ENCODE measurements at places on chromosomes 1 and 21.

GRCh38 chr1:217895841-217896240 lies 264.7 kb downstream of the SPATA17 start:
- no peak for DNase-seq

DNA sequence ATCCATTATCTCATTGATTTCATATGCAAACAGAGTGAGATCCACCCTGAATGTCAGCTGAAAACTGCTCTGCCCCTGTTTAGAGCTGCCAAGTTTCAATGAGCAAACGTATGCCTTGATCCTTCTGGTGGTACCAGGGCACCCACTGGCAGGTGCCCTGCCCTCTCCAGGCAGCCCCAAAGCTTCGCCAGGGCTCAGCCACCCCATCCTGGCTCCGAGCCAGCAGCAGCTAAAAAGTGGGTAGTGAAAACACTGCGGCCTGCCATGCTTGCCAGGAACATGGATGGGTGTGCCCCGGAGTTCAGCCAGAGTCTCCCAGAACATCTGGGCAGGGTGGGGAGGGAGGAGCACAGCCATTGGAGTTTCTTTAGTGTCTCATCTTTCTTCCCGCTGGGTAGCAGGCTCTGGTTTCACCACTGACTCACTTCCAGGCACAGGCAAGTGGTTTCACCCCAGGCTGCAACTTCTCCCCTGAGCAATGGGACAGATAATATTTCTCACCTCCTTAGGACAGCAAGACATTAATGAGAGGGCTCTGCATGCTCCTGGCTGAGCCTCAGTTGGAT lies 8.1 kb upstream of the LMX1A start:
- no peak for DNase-seq

GRCh38 chr1:230285351-230285750 lies 140.8 kb downstream of the PGBD5 start:
- DNase-seq: no peak

- no peak for DNase-seq
These were observed 25.3 kb downstream of the ZMYND12 start for GRCh38 chr1:42430286-42431135.

GRCh38 chr1:110209715-110210603 lies at the start of gene KCNC4:
TSS of gene KCNC4 (plus strand) at chr1:110210314. CDS start at chr1:110211500, 1,186 bp downstream.
- DNase-seq: peak; percentile 70

GRCh38 chr1:230591678-230592077 lies 50.6 kb upstream of the COG2 start:
- no peak for DNase-seq

GRCh38 chr1:26038477-26038876 lies 7.4 kb downstream of the SLC30A2 start:
- DNase-seq: no peak

DNA sequence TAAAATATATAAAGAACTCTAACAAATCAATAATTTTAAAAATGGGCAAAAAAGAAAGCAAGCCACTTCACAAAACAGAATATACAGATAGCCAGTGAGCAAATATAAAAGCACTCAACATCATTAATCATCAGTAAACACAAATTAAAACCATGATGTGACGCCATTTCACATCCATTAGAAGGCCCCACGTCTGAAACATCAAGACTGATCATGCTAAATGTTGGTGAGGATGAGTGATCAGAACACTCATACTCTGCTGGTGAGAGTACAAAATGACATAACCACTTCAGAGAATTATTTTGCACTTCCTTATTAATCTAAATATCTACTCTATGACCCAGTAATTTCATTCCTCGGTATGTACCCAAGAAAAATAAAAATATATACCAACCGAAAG lies 512.2 kb upstream of the NR5A2 start:
- no peak for DNase-seq

GRCh38 chr1:83718338-83718737 lies 280.6 kb downstream of the TTLL7 start:
- no peak for DNase-seq

DNA sequence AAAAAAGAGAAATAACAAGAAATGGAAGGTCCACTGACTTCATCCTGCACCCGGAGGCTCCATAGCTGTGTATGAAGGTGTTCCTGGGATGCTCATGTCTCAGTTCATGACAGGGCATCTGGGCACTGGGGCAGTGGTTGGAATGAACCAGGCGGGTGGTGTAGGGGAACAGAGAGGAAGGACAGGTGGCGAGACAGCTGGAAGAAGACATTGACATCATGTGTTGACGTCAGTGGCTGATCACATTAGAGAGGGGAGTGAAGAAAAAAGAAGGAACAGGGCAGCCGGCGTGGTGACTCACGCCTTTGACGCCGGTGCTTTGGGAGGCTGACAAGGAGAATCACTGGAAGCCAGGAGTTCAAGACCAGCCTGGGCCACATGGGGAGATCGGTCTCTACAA lies 50.1 kb downstream of the HUNK start:
- no peak for DNase-seq

GRCh38 chr21:29647353-29647781 lies 292.4 kb downstream of the GRIK1 start:
- no peak for DNase-seq

GRCh38 chr1:215226757-215227156 lies 144.2 kb downstream of the KCNK2 start:
- no peak for DNase-seq

GRCh38 chr1:31615414-31615813 lies 2.1 kb upstream of the HCRTR1 start:
- DNase-seq: no peak

DNA sequence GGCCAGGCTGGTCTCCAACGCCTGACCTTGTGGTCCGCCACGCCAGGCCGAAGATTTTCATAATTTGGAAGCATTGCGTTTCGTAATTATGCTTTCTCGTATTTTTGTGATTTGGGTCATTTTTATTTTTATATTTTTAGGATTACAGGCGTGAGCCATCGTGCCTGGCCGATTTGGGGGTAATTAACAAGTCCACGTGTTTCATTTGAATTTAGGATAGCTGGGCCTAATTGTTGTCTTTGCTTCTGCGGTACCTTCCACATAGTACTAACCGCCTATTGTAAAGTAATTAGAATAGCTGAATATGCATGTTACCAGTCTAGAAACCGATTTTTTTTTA lies 1.0 kb downstream of the RCC1 start:
- DNase-seq: no peak

DNA sequence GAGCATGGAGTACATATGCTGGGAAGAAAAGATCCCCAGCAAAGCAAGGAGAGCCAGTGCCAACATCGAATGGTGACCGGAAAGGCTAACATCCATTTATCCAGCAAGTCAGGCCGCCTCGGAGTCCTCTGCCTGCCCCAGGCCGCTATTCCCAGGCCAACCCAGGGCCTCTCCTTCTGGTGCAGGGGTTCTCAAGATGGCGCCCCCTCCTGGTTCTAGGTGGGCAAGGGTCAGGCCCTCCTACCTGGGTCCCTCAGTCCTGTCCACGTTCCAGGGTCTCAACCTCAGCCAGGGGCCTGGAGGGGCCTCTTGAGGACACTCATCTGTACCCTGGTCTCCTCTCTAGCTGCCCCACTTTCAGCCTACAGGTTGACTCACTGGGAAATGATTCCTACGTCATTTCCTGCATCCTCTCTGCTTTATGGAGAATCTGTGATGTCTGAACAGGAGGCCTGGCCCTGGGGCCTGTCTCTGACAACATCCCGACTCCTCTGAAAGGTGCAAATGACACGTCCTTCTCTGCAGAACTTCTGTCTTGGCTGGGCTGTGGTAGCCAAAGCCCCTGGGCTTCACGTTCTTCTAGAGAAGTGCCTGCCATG lies 145.3 kb downstream of the PSMG1 start:
- no peak for DNase-seq
